ENCODE measurements at places on chromosomes 4 and X.
A peak's percentile ranks its signal among the peaks of the same experiment; 100 is the strongest.

GRCh38 chrX:134624046-134624430, 34.2 kb downstream of the PLAC1 start:
- no peak for DNase-seq

DNA sequence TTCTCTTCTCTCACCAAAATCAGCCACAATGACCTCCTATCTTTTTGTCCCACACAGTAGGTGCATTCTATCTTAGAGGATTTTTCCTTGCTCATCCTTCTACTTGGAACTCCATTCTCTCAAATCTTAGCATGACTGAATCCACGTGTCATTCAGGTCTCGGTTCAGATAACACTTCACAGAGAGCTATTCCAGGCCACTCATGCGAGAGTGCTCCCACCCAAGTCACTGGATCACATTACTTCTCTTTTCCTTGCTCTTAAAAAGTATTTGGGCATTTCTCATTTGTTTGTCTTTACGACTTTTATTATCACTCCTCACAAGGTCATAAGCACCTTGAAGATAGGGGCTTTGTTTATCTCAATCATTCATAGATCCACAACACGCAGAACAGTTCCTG, 647.5 kb upstream of the TENM3 start:
- DNase-seq = no peak

- DNase-seq = peak; percentile 77
These were observed at the start of gene ZMAT1 for GRCh38 chrX:101931488-101932248. Gene ZMAT1 (minus strand): TSS chrX:101932027. CDS start chrX:101932008, 19 bp downstream.

DNA sequence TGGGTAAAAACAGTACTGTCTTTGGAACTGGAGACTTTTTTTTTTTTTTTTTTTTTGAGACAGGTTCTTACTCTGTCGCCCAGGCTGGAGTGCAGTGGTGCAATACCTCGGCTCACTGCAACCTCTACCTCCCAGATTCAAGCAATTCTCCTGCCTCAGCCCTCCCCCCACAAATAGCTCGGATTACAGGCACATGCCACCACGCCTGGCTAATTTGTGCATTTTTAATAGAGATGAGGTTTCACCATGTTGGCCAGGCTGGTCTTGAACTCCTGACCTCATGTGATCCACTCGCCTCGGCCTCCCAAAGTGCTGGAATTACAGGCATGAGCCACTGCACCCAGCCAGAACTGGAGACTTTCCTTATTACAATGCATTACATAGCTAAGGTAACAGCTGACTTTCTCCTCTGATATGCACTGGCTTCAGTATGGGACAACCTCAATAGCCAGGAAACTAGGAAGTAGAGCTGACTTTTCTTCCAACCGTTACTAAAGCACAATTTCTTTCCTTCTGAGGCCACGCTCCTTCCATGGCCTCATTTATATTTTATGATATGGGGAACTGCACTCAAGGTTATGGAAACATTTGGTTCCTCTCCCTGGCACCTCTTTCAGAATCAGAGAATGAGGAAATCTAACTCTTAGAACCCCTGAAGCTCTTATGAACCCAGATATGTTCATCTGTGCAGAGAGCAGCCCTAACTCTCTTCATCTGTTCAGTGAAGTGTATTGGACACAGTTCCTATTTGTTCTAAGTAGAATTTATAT, 53.5 kb upstream of the FAM9B start:
- no peak for DNase-seq

DNA sequence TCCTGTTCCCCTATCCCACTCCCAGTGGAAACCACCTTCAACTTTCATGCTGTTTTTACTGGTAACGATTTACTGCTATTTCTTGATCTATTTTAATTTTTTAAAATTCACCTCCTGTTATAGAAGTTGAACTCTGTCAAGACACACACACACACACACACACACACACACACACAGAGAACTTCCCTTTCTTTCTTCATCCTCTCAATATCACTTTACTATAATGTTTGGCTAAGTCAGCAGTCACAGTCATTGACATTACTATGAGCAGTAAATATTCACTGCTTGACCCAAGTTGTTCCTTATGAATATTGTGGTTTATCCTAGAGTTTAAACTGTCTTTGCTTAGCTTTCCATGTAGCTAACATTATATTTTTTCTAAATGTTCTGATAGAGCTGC, 24.0 kb upstream of the SGMS2 start:
- DNase-seq = no peak

- no peak for DNase-seq
These were observed 9.4 kb downstream of the UVSSA start for GRCh38 chr4:1356181-1356998.

DNA sequence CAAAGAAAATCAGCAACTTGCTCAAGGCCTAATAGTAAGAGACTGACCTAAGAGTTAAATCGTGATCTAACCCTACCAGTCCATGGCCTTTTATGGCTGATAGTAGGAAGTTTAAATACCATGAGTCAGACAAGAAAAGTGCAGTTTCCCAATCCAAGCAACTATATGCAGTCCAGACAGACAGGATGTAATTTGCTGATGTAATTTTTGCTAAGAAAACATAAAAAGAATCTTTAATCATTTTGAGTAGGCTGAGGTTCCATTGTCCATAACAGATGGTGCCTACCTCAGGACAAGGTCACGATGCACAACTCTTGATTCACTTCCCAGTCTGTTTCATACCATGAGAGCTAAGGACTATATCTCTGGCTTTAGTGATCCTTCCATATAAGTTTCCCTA, 317.5 kb upstream of the GRIA3 start:
- no peak for DNase-seq

GRCh38 chr4:165112368-165113121, at the start of gene TMEM192:
Gene TMEM192 (minus strand): TSS chr4:165112860. CDS start chr4:165112773, 87 bp downstream.
- DNase-seq = peak; percentile 85

GRCh38 chr4:56308384-56308783, 78.9 kb downstream of the AASDH start:
- DNase-seq = no peak

DNA sequence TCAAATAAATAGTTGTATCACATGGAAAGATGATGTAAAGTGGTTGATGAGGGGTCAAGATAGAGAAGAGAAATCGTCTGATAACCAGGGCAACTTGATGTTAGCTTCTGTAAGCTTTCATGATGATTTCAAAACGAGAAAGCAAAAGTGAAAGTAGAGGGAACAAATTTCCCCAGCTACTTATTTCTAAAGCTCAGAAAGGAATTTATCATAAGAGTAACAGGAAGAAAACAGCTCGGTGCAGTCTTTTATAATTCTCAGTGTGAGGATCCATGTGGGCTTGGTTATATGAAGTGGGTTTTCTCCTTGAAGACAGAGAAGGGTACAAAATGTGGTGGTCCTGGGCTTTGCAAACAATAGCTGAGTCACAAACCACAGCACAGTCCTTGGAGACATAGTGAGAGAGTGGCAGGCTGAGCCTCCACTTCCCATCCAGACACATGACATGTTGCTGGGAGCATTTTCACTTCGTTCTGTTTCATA, 32.1 kb upstream of the GLRA2 start:
- no peak for DNase-seq

DNA sequence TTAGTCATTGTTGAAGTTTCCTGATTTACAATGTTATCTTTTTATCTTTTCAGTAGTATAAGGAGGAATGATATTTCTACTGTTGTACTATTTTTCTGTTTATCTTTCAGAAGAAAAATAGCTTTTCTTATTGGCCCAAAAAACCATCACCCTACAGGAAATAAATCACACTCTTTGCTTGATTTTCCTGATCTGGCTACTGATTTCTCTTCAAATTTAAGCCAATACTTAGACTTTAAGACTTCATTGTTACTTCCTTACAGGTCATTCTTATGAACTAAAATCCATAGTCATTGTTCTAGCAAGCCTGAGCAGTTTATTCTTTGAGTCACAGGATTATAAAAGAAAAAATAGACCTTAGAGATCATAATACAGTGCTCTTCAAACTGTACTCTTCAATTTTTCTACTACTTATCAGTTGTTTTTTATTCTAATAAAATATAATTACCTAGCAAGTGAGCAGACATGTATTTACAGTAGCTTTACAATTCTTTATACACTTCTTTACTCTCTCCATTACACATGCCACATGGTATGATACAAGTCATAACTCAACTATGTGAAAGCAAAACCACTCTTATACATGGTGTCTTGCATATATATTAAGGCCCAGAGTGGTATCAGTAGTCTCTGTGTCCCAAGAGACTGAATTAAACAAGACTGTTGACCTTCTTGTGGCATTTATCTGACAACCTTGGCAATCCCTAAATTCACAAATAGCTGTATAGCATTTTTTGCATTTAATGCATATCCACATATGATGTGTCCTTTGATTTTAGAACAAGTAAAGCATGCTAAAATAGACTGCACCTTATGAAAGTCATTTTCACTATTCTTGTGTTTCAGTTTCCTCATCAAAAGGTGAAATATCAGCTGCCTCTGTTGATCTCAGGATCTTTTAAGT, 47.9 kb downstream of the TET2 start:
- DNase-seq = no peak

- DNase-seq = peak; percentile 18
These were observed 5.8 kb upstream of the TET2 start for GRCh38 chr4:105140684-105141490.

All from stimulated activated CD8-positive, alpha-beta memory T cell treated with anti-CD3 and anti-CD28 coated beads, Interleukin-4, amount 100 ng/mL, for 1 hour (primary cell).